ENCODE measurements at places on chromosomes 5 and 9.
A peak's percentile ranks its signal among the peaks of the same experiment; 100 is the strongest.

DNA sequence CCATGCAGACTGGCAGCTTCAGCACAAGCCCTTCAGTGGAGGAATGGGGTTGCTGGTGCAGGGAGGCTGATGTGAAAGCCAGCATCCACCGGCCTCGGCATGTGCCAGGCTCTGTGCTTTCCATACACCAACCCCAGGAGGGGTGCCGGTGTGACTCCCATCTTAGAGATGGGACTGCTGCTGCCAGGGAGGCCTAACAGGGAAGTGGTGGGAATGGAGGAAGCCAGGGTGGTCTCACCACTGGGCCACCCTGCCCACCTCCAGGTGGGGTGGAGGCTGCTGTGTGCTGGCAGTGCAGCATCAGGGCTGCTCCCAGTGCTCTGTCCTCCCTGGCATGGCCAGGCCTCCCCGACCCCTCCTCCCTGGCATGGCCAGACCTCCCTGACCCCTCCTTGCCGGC lies 32.8 kb upstream of the PITX1 start:
- no peak for DNase-seq
- no peak overlapping the region for H3K4me3 ChIP-seq

GRCh38 chr9:512555-513272 lies 298.0 kb downstream of the DOCK8 start:
- H3K27me3 ChIP-seq, result peaks cover 14% of the 10 kb centered on the region
- no peaks in the 10 kb centered on the region for H3K4me1 ChIP-seq
- H3K4me3 ChIP-seq, result no peak overlapping the region
- DNase-seq, result no peak
- H3K27ac ChIP-seq, result no peak overlapping the region

- DNase-seq, result no peak
- H3K27me3 ChIP-seq, result peaks cover 34% of the 10 kb centered on the region
- no peak overlapping the region for H3K27ac ChIP-seq
- H3K4me1 ChIP-seq, result peaks cover 15% of the 10 kb centered on the region
- H3K4me3 ChIP-seq, result no peak overlapping the region
Observed at GRCh38 chr9:133189826-133190225, 19.2 kb downstream of the OBP2B start.

GRCh38 chr9:94159069-94159939 lies 75.0 kb downstream of the PTPDC1 start:
- no peak for DNase-seq
- peaks cover 33% of the 10 kb centered on the region for H3K4me1 ChIP-seq
- H3K4me3 ChIP-seq, result no peak overlapping the region
- no peaks in the 10 kb centered on the region for H3K36me3 ChIP-seq
- no peak overlapping the region for H3K27ac ChIP-seq

GRCh38 chr9:116656501-116656971 lies 30.6 kb upstream of the TRIM32 start:
- no peaks in the 10 kb centered on the region for H3K27me3 ChIP-seq
- H3K4me3 ChIP-seq, result no peak overlapping the region
- no peak overlapping the region for H3K27ac ChIP-seq
- no peaks in the 10 kb centered on the region for H3K4me1 ChIP-seq

DNA sequence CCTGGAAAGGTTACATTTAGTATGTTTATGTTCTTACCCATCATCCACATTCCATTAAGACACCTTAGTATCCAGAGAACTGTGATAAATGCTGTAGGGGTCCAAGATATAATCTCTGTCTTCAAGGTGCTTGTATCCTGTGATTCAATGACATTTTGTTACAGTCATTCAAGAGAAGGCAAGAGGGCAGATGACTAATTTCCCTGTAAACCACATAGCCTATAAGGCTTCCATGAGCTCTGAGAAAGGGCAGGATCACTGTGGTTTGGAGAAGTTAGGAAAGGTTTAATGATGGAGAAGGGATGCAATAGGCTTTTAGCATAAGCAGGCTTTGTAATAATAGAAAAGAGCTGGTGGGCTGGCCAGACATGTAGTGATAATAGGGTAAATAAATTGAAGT lies 40.0 kb downstream of the PAPPA start:
- H3K4me1 ChIP-seq, result no peaks in the 10 kb centered on the region
- DNase-seq, result no peak
- no peak overlapping the region for H3K27ac ChIP-seq
- H3K4me3 ChIP-seq, result no peak overlapping the region
- no peaks in the 10 kb centered on the region for H3K27me3 ChIP-seq
- no peaks in the 10 kb centered on the region for H3K36me3 ChIP-seq

DNA sequence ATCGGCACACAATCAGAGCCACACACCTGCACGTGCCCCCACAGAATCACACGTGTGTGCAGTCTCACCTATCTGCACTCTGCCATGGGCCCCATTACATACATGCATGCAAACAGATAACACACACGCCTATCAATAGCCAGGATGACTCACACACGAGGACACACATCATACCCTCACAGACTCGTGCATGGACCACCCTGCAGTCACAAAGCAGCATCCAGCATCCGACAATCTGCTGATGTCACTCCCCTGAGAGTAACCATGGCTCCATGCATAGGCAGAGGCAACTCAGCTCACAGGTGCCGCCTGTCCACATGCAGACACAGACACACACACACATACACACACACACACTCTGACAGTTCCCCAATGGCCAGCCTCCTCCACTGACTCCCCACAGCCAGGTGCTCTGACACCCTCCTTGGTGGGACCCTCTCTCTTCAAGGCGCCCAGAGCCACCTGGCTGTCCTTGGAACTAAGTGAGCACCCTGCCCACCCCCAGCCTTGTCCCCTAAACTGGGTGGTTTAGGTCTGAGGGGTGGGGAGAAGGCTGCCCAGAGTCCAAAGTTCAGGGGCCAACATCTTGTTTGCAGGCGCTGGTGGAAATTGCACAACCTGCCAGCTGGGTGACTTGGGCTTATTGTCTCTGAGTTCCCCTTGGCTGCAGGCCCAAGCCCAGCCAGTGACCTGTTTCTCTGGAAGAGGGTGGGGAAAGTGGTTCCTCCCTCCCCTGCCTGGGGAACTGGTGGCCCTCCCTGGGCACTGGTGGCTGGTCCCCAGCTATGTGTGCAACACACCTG lies 34.6 kb upstream of the NEK6 start:
- no peak overlapping the region for H3K4me3 ChIP-seq
- H3K27ac ChIP-seq, result no peak overlapping the region
- H3K36me3 ChIP-seq, result no peaks in the 10 kb centered on the region
- peaks cover 13% of the 10 kb centered on the region for H3K27me3 ChIP-seq

- H3K27ac ChIP-seq, result peak overlapping the region; percentile 71
- H3K4me3 ChIP-seq, result no peak overlapping the region
- H3K27me3 ChIP-seq, result no peaks in the 10 kb centered on the region
Observed at GRCh38 chr9:112069318-112070169, 105.6 kb downstream of the SUSD1 start.

- H3K27me3 ChIP-seq, result no peaks in the 10 kb centered on the region
- no peak for DNase-seq
- no peak overlapping the region for H3K27ac ChIP-seq
- no peaks in the 10 kb centered on the region for H3K36me3 ChIP-seq
- no peaks in the 10 kb centered on the region for H3K4me1 ChIP-seq
Observed at GRCh38 chr9:91391412-91391811, 29.7 kb upstream of the AUH start.

GRCh38 chr5:67815455-67816391 lies 399.8 kb upstream of the PIK3R1 start:
- no peaks in the 10 kb centered on the region for H3K27me3 ChIP-seq
- H3K27ac ChIP-seq, result peak overlapping the region; percentile 79
- peaks cover 10% of the 10 kb centered on the region for H3K4me1 ChIP-seq
- no peak overlapping the region for H3K4me3 ChIP-seq

DNA sequence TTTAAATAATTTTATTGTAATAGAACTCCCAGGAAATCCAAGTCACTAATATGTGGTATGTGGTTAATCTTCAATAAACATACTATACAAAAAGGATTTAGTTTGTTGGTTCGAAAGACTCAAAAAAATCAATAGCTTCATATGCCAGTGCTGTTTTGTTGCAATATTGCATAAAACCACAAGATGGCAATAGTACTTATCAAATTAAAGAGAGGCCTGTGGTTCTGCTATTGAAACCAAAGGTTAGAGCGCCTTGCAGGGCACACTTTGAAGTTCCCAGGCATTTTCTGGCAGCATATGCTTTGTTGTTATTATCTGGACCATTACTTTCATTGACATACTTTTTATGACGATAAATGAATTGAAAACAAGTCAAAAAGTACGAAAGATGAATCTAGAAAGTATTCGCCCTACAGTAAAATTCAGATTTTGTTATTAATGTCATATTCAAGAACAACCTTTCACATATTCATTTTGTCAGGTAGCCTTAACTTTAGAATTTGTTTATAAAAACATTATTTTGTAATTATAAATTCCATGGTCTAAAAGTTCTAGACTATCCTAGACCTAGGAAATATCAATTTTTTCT lies 316.3 kb downstream of the MCTP1 start:
- H3K27me3 ChIP-seq, result no peaks in the 10 kb centered on the region
- H3K27ac ChIP-seq, result no peak overlapping the region
- peak; percentile 61 for DNase-seq
- H3K36me3 ChIP-seq, result no peaks in the 10 kb centered on the region
- no peak overlapping the region for H3K4me3 ChIP-seq

DNA sequence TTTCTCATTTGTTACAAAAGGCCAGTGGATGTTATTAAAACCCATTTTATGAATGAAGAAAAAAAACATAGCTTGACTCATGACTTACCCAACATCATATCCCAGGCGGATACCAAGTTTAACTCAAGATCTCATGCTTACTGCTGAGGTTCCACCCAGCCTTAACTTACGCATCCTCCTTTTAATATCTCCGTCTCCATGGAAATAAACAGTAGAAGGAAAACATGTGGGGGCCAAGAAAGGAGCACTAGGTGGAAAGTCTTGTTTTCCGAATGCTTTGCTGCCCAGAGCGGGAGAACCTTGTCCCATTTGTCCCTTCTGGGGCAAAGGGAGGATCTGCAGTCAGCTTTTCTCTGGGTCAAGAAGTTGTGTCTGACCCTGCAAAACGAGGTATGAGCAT lies 44.1 kb downstream of the ANGPTL2 start:
- no peaks in the 10 kb centered on the region for H3K4me1 ChIP-seq
- DNase-seq, result no peak
- no peak overlapping the region for H3K4me3 ChIP-seq
- no peaks in the 10 kb centered on the region for H3K36me3 ChIP-seq
- H3K27me3 ChIP-seq, result peaks cover 40% of the 10 kb centered on the region

DNA sequence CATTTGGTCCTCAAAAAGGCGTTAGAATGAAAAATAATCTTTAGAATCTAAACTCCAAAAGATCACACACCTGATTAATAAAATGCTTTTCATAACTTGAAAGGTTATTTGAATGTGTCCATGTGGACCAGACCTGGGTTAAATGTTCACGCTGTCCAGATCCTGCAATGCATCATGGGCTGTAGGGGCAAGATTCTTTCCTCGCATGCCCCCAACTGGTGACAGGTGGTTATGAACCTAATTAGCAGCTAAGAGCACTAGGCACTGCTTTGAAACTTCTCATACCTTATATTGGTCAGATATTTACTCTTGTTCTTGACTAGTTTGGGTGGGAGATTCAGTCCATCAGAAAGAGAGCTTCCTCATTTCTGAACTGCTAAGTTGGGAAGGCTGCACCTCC lies 19.3 kb upstream of the PIP5K1B start:
- H3K4me1 ChIP-seq, result peaks cover 5% of the 10 kb centered on the region
- no peaks in the 10 kb centered on the region for H3K27me3 ChIP-seq
- DNase-seq, result peak; percentile 68
- no peak overlapping the region for H3K27ac ChIP-seq
- H3K36me3 ChIP-seq, result no peaks in the 10 kb centered on the region

DNA sequence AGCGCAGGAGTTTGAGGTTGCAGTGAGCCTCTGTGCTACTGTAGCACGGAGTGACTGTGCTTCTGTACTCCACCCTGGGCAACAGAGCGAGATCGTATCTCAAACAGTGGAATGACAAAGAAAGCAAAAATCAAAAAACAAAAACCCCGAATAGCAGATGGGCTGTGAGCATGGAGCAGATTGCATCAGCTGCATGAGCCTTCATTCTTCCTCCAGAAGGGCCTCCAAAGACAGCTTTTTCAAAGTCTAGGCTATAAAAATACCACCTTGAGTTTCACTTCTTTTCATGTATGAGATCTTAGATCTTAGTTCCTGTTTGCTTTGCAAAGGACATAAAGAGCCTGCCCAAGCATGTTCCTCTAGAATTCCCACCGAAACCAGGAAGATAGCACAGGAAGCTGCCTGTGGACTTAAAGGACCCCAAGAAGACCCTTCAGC lies 15.0 kb upstream of the HSPB3 start:
- H3K27ac ChIP-seq, result no peak overlapping the region
- peaks cover 19% of the 10 kb centered on the region for H3K4me1 ChIP-seq
- H3K27me3 ChIP-seq, result no peaks in the 10 kb centered on the region
- no peak overlapping the region for H3K4me3 ChIP-seq

DNA sequence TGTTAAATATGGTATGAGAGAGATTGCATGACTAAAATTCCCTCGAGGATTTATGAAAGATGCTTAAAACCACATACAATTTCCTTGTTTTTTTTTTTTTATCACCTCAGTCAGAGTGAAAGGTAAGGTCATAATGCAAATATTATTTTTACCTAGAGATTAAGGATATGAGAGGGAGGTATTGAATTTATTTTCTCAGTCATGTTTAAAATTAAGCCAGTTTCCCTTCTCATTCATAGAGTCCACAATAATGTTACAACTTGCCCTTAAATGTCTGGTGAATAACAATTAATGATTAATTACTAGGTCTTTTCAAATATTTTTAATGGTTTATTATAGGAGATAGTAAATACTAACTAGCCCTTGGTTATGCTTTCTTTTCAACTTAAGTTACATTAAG lies 144.9 kb upstream of the HAPLN1 start:
- DNase-seq, result no peak
- no peaks in the 10 kb centered on the region for H3K4me1 ChIP-seq
- no peak overlapping the region for H3K27ac ChIP-seq

DNA sequence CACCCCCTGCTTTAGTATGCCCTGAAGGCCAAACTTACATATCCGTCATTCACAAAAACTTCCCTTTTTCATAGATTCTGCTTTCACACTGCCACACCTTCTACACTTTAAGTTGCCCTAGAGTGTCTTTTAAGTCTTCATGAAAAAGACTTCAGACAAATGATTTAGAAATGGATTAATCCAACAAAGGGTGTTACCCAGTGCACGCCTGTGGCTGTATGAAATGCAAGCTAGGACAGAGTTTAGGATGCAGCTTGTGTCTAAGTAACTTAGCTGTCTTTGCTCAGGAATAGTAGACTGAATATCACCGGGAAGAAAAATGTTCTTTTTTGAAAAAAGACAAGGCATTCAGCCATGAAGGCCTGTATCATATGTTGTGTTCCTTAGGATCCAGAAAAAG lies 210.0 kb downstream of the MPDZ start:
- no peak overlapping the region for H3K27ac ChIP-seq
- no peaks in the 10 kb centered on the region for H3K4me1 ChIP-seq
- no peak for DNase-seq

DNA sequence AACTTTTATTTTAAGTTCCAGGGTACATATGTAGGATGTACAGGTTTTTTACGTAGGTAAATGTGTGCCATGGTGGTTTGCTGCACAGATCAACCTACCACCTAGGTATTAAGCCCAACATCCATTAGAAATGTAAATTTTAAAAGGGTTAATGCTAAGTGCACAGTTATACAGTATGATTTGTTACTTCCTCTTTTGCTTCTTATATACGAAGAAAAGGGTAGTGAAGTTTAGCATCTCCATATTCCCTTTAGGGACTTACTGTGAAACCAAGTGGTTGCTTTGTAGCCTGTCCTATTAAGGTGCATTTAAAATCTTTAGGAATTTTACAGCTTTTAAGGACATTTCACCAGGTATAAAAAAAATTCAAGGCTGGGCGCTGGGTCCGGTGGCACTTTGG lies 46.4 kb downstream of the RBM27 start:
- DNase-seq, result no peak
- H3K4me1 ChIP-seq, result no peaks in the 10 kb centered on the region
- H3K27me3 ChIP-seq, result no peaks in the 10 kb centered on the region
- H3K36me3 ChIP-seq, result peaks cover 79% of the 10 kb centered on the region
